ENCODE measurements at places on chromosomes 13 and 19.
A peak's percentile ranks its signal among the peaks of the same experiment; 100 is the strongest.

- DNase-seq = no peak
Observed at GRCh38 chr19:28021259-28022185, 1191.4 kb downstream of the UQCRFS1 start.

DNA sequence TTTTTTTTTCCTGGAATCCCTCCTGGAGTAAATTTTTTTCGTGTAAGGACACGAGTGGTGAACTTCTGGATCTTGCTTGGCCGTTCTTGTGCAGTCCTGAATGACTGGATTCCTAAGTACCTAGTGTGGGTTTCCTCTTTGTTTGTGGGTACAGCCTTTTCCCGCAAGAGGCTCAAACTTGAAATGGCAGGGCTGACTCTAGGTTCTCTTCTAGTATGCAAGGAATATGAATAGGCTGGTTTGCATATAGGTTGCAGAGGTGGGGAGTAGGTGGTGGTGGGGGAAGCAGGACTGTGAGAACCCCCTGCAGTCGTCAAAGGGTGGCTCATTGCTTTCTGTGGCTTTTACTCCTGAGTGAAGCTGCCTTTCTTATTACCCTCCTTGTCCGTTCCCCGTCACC is 13.6 kb downstream of the UBAC2 start:
- no peak for DNase-seq

- DNase-seq = no peak
Observed at GRCh38 chr19:5587661-5588060, 19.9 kb upstream of the TINCR start.

GRCh38 chr13:113666951-113667701 is at the start of gene GRK1:
Gene GRK1 (plus strand): TSS chr13:113667219. CDS start chr13:113667387, 168 bp downstream.
- DNase-seq = peak; percentile 36

- peak; percentile 57 for DNase-seq
Observed at GRCh38 chr19:13195678-13196077, 45.5 kb downstream of the IER2 start.

GRCh38 chr13:41763782-41764181 is 197.1 kb downstream of the VWA8 start:
- DNase-seq = no peak

DNA sequence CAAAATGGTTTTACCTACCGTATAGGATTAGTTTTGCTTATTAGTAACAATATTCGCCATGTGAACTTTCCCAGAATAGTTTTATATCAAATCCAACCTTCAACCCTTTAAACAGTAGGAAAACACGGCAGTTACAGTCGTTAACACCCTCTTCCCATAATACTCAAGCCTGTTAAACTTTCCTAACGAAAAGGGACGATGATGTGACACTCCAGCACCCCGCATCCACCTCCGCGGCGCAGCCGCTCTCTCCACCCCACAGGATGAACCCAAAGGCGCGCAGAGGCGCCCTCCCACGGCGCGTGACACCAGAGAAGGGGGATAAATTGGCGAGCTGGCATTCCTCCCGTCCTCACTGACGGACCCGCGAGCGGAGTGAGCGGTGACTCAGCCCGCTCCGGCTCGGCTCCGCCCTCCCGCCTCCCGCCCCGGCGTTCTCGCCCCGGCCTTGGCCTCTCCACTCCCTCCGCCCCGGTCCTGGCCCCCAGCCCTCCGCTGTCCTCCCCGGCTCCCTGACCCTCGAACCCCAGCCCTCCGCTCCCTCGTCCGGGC is 665 bp downstream of the TUBGCP3 start:
- DNase-seq = peak; percentile 89

DNA sequence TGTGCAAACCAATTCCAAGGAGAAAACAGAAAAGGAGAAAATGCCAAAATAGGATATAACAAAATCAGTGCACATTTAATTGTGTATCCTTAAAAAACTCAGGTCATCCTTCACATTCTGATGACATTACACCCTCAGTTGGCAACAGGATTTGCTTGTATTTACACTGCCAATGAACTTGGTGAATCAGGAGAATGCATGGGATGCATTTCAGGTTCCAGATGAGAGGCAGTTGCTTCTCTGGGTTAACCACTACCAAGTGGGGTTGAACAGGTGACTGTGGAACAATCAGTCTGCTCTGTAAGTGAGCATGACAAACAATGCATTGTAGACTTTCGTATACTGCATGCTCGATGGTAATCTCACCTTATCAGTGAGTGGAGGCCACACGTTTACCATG is 79.1 kb downstream of the STARD13 start:
- DNase-seq = no peak

- DNase-seq = no peak
Observed at GRCh38 chr19:19154768-19155494, 15.1 kb downstream of the MEF2B start.

DNA sequence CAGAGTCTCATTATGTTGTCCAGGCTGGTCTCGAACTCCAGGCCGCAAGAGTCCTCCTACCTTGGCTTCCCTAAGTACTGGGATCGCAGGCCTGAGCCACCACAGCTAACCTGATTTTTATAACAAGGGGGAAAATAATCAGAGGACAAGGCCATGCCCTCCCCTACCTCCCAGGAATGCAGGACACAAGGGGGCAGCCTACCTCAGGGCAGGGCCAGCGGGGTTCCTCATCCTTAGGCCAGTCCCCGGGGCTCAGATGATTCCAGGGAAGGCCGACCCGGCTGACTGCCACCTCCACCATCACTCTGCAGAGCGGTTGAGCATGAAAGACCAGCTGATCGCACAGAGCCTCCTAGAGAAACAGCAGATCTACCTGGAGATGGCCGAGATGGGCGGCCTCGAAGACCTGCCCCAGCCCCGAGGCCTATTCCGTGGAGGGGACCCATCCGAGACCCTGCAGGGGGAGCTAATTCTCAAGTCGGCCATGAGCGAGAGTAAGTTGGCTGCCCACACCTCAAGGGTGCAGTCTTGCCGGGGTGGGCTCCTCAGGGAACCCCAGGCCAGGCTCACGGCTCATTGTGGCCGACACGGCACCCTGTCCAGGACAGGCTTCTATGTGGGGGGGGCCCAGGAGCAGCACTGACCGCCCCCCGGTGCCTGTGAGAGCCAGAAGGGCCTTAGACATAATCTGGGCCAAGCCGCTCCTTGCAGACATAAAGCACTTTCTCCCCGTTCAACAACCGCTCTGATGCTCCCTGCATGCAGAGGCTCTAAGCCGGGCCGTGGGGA is 26.8 kb downstream of the PEX11G start:
- no peak for DNase-seq

DNA sequence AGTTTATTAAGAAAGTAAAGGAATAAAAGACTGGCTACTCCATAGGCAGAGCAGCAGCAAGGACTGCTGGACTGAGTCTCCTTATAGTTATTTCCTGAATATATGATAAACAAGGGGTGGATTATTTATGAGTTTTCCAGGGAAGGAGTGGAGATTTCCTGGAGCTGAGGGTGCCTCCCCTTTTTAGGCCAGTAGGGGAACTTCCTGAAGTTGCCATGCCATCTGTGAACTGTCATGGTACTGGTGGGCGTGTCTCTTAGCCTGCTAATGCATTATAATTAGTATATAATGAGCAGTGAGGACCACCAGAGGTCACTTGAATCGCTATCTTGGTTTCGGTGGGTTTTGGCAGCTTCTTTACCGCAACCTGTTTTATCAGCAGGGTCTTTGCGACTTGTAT is 13.5 kb downstream of the ZSCAN5A start:
- DNase-seq = no peak

DNA sequence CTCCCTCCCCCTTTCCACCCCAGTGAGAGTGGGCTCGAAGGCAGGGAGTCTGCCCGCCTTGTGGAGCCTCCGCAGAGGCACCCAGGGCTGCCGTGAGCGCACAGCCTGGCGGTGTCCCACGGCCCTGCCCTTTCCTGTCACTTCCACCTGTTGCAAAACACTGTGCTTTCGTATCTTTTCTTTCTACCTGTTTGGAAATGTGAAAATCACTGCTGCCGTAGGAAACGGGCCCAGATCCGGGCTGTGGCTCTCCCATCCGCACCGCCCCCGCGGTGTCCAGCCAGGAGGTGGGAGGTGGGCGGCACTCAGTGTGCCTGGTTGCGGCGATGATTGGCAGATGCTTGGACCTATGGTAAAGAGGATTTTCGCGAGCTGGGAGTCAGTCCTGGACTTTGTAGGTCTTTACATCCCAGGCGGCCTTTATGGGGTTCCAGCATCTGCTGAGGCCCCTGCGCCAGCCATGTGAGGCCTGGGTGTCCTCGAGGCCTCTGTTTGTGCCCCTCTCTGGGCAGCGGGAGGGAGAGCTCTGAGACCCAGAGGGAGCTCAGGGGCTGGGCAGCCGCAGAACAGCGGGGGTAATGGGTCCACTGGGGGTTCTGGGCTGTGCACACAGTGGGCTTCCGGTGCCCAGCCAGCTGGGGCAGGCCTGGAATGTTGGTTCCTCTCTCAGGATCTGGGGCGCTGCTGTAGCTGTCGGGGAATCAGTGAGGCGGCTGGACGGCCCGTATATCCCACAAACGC is 6.1 kb downstream of the STK11 start:
- DNase-seq = no peak

Measured in lower lobe of right lung (tissue), 2 donors.